CD4-positive, alpha-beta T cell treated with Interleukin-6 for 4 hours (primary cell): ENCODE measurements at places on chromosomes 1 and 21.

GRCh38 chr1:201982082-201982622 is 296 bp upstream of the RNPEP start:
- DNase-seq: peak; percentile 80

GRCh38 chr1:25896266-25896665 is 10.0 kb downstream of the STMN1 start:
- DNase-seq: no peak

DNA sequence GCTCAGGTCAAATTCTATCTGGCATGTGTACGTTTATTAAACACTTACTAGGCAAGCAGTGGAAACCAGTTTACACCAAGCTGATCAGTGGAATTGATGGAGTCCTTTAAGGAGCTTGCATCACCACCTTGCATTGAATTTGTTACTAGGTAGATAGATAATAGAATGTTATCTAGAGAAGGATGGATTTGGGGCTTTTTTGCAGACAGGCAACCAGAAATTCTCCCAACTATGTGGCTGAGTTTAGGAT is 44.9 kb downstream of the HHAT start:
- no peak for DNase-seq

- no peak for DNase-seq
These were observed 530.8 kb upstream of the BEND5 start for GRCh38 chr1:49307457-49307856.

DNA sequence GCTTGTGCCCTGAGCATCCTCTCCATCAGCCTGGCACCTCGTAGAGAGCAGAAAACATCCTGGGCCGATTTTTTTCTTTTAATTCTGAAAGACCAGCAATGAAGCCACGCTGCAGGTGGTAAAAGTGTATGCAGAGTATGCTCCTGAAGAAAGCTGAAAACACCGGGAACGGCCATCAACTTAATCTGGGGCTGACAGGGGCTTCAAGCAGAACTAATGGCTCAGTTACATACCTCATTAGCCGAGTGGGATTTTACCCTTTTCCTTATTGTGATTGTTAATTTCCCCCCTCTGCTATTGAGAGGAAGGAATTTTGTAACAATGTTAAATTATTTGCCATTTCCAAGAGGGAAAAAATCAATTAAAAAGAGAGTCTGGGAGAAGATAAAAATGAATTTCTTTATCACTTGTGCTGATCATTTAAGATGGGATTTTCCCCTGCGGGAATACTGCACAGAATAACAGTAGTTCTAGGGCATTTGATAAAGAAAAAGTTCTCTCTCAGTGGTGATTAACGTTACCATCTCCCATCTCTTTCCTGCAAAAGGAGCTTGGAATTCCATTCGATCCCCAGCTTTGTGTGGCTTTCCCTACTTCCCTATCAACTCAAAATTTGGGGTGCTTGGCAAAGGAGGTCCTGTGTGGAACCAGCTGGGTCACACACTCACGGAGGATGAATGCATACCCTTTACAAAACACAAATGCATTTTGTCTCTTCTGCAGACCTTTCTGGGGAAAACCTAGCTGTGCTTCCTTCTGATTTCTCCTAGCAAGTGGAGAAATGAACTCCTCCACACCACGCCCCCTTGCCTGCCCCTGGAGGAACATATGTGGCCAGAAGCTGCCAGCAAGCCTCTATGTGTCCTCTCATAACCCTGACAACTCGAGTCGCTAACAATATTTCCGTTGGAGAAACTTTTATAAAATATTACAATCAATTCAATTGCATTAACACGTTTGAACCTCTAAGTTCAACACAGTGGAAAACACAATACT is 70.9 kb downstream of the RRAGC start:
- no peak for DNase-seq
